ENCODE measurements at places on chromosomes 11 and 22. TPM values are rescaled to one million over a fixed set of nuclear protein-coding genes. Genes with fewer than 3 reads are reported as not detected.

OR52H1 gene
- total RNA-seq = not detected

PTGDR2 gene
- total RNA-seq = 0.32 TPM

OR5D14 gene
- total RNA-seq = not detected

PANX3 gene
- not detected for total RNA-seq

HSPB2 gene
- not detected for total RNA-seq

MPZL3 gene
- total RNA-seq = not detected

PHETA2 gene
- not detected for total RNA-seq

MRGPRX3 gene
- 0.15 TPM for total RNA-seq

MYO7A gene
- total RNA-seq = 0.88 TPM

BDNF gene
- total RNA-seq = 4.1 TPM

HEPHL1 gene
- total RNA-seq = not detected

ZFTA gene
- total RNA-seq = 21.4 TPM

IGLL1 gene
- not detected for total RNA-seq

RAPSN gene
- not detected for total RNA-seq

DLG2 gene
- 1.1 TPM for total RNA-seq

RASD2 gene
- not detected for total RNA-seq

CEP126 gene
- total RNA-seq = 1.4 TPM

C11orf91 gene
- total RNA-seq = 0.19 TPM

TRIM48 gene
- not detected for total RNA-seq

ST14 gene
- 0.11 TPM for total RNA-seq

TRPM5 gene
- total RNA-seq = not detected

CBLIF gene
- not detected for total RNA-seq

Measured in A375 (cell line).